ENCODE measurements at places on chromosomes 2 and 18.

GRCh38 chr18:49021076-49021432 is 70.3 kb upstream of the SMAD7 start:
- DNase-seq, result no peak

- no peak for DNase-seq
Measured at GRCh38 chr2:121071034-121071504, 213.9 kb downstream of the TFCP2L1 start.

GRCh38 chr18:32391126-32391525 is 79.6 kb downstream of the GAREM1 start:
- peak; percentile 47 for DNase-seq

DNA sequence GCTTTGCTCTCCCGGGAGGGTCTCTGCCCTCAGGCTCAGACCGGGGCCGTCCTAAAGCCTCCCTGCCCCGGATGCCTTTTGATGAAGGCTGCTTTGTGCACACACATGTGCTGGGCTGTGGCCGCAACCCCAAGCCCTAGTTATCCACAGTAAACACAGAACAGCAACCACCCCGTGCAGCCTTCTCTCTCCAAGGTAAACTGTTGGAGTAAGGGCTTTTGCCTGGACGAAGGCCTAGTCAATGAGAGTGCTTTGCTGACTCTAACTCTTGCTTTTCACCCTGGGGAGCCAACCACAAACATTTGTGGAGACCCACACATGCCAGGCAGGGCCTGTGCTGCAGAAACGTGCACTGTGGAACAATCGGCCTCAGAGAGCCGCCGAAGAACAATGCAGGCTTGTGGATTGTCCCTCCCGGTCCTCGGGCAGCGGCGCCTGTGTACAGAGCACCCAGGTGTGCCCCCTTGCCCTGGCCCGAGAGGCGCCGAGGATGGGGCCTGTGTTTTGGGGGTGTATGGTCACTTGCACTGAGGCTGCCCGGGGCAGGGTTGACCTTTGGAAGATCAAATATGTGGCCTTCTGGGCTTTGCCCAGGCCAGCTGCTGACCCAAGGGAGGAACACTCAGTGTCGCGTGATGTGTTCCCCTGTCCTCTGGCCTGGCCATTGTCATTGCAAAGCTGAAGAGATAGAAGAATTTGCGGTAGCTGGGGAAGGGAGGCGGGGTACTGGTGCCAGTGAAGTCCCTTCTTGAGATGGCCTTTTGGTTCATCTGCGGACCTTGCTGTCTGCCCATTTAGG is 37.0 kb downstream of the CTIF start:
- DNase-seq, result peak; percentile 91

GRCh38 chr18:74375999-74376398 is 60.4 kb downstream of the C18orf63 start:
- DNase-seq, result no peak

DNA sequence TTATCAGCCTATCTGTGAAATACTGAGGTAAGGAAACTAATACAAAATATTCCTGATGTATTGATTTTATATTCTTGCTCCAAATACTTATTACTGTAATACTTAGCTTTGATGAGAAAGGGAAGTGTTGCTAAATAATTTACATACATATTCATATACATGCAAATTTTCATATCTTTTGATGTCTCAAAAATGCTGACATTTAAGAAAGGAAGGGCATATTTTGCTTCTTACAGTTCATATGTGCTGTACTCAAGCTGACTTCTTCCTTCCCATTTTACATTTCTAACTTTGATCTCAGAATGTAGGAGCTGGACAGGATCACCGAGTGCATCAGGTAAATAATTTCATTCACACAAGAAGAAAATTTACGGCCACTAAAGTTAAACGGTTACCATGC is 399.2 kb upstream of the VWC2L start:
- DNase-seq, result no peak

All from globus pallidus (tissue), 1 donor.